GM20000 (cell line): ENCODE measurements at places on chromosomes 4 and X.

DNA sequence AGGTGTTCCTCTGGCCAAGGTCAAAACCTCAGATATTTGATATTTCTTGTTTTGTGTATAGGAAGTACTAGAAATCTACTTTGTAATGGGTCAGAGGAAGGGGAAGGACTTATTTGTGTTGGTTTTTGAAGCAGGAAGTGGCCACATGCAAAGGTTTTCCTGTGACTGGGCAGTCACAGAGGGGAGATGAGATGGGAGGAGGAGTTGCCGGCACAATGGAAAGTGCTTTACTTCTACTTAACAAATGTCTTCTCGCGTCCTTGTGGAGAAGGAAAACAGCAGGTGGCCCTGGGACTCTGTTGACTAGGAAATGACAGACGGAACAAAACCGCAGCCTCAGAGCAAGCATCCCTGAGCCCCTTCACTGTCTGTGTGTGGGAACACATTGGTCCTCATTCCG lies 46.6 kb downstream of the SHROOM2 start:
- peak; percentile 11 for DNase-seq

- peak; percentile 85 for DNase-seq
These were observed 9.4 kb downstream of the UVSSA start for GRCh38 chr4:1356181-1356998.

DNA sequence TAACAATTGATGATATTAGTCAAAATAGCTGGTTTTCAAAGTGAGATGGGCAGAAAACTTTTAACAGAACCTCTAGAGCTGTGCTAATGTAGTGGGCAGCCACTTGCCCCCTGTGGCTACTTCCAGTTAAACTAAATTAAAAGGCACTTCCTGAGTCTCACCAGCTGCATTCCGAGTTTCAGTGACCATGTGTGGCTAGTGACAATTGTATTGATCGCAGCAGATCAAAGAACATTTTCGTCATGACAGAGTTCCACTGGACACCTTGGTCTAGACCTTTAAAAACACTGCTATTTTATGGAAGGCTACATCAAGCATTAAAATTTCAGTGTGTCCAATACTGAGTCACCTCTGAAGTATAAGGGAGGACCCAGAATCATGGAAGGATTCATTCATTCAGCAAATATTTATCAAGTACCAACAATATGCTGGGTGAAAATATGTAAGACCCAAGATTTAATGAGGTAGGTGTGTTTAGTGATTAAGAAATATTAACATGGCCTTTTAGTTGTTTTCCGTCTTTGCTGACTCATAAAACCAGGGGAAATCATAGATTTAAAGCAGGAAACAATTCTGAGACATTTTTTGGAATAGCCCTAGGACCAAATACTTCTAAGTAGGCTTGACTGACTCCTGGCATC lies 5.1 kb upstream of the FAT1 start:
- DNase-seq = no peak

GRCh38 chr4:165851256-165851655 lies 21.8 kb upstream of the TLL1 start:
- DNase-seq = no peak

GRCh38 chrX:93242897-93243296 lies 430.5 kb downstream of the NAP1L3 start:
- no peak for DNase-seq

GRCh38 chr4:151488968-151489367 lies 80.0 kb downstream of the FHIP1A start:
- no peak for DNase-seq

GRCh38 chr4:34767407-34767806 lies 1476.9 kb downstream of the ARAP2 start:
- no peak for DNase-seq

GRCh38 chrX:1492421-1493012 lies 39.8 kb upstream of the ASMTL start:
- no peak for DNase-seq

DNA sequence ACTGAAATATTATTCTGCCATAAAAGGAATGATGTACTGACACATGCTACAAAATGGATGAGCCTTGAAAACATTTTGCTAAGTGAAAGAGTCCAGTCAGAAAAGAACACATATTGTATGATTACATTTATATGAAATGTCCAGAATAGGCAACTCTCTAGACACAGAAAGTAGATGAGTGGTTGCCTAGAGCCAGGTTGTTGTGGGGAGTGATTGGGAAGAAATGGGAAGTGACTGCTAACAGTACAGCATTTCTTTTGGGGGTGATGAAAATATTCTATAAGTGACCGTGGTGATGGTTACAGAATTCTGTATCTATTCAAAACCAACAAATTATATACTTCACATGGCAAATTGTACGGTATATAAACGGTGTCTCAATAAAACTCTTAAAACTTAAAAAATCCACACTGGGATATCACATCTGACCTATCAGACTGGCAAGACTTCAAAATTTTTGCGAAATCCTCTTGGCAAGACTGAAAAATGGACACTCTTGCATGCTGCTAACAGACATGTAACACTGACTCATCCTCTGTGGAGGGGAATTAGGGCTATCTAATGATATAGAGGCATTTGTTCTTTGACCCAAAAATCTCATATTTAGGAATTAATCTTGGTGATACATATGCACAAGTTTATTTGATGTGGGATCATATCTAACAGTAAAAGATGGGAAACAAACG lies 71.8 kb downstream of the FAM13A start:
- no peak for DNase-seq

DNA sequence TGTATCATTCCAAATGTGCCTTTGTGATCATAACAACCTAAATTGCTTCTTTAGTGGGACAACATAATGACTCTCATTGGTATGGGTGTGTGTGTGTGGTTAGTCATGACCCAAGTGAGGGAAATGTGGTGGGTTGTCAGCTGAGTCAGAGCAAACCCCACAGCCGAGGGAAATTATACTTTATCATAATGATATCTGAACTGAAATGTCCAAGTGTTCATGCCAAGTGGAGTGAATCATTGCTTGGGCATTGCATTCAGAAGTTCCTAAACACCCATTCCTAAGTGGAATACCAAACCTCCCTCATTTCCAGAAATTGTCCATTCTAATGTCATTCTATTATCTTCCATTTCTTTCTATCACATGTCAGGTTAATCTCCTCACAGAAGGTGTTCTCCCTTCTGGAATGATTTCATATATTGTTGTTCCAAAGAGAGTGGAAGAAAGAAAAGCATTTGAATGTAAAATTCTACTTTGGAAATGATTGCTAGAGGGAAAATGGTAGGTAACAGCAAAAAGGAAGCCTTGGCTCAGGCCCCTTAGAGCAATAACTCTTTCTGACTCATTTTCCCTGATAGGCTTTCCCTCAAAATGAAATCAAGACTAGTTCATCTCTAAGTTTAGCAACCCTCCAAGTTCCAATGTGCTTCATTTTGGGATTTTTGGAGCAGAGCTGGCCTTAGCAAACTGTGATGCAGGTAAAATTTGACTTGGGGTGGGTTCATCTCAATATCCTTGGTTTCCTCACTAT lies 230.7 kb upstream of the KCNIP4 start:
- no peak for DNase-seq

- DNase-seq = no peak
These were observed 202.2 kb downstream of the TRIML1 start for GRCh38 chr4:188341428-188341827.

DNA sequence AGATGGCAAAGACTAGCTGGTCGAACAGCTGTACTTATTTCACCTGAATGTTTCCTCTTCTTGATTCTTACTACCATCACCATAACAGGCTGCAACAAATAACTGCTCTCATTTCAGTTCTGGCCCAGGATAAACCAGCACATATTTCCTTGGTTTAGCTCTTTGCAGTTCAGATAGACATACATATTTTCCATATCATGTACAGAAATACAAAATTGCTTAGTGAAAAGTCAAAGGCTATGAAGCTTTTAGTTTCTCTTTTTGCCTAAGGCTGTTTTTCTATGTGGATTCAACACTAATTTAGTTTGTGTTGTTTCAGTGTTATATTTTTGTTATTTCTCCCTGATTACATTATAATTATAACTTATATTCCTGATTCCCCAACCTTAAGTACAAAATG lies 103.6 kb upstream of the BMP3 start:
- no peak for DNase-seq

DNA sequence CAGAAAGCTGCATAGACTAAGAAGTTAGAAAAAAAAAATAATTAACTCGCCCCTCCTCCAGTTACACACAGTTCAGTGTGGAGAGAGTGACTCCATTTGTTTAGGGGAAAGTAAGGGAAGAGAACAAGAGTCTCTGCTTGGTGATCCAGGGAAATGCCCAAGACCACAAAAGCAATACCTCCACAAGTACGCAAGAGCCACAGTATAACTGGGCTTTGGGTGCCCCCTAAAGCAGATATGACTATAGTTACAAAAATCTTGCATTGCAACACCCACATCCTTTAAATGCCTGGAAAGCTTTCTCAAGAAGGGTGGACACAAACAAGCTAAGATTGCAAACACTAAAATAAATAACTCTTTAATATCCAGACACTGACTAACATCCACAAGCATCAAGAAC lies 164.2 kb upstream of the NRK start:
- no peak for DNase-seq

GRCh38 chrX:9542106-9542760 lies 77.4 kb downstream of the TBL1X start:
- no peak for DNase-seq

DNA sequence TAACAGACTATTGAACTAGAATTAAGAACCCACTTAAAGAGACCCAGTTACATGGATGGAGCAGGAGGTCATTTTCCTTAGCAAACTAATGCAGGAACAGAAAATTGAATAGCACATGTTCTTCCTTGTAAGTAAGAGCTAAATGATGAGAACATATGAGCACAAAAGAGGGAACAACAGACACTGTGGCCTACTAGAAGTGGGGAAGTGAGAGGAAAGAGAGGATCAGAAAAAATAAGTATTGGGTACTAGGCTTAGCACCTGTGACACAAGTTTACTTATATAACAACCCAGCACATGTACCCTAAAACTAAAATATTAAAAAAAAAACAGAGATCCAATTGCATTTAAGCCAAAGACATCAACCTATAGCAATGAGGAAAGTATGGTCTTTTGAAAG lies 26.2 kb downstream of the ARAP2 start:
- no peak for DNase-seq

DNA sequence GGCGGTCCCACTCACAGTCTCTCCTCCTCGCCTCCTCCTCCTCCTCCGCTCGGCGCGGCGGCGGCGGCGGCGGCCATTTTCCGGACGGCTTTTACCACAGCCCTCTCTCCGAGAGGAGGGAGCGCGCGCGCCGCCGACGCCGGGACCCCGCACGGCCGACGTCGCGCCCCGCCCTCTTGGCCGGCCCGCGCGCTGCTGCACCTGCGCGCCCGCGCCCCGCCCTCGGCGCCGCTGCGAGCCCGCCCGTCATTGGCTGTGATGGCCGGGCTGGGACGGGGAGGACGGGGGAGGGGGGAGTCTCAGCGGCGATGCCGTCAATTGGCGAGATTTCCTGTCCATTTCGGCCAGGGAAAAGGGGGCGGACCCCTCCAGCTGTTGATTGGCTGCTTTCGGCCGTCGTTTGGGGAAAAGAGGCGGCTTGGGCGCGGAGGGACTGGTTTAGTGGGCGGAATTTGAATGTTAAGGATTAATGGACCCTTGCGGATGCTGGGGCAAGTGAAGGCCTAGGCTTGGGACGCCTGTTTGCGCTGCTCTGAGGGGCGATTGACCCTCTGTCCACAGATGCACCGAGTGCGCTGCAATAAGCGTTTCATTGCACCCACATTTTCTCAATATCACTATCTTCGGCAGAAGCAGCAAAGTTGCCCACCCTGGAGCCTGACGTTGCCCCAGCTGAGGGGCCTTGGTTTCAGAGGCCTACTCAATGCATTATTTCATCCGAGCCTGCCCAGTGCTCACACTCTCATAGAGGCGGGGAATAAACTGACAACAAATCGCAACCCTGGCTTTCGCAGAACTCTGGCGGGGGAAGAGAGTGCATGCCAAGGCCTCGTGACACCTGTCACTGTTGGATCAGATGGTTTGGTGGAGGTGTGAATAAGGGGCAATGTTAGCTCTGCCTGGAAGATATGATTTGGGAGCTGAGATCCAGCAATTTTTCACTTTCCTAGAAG lies at the start of gene MECP2:
MECP2 (minus strand) TSS at position 129 of the 953 bp plus-strand sequence.
- DNase-seq = peak; percentile 95

- DNase-seq = peak; percentile 10
These were observed 158.8 kb downstream of the ADGRA3 start for GRCh38 chr4:22356987-22357596.

- no peak for DNase-seq
These were observed 99.1 kb upstream of the CBR4 start for GRCh38 chr4:169109035-169109675.

DNA sequence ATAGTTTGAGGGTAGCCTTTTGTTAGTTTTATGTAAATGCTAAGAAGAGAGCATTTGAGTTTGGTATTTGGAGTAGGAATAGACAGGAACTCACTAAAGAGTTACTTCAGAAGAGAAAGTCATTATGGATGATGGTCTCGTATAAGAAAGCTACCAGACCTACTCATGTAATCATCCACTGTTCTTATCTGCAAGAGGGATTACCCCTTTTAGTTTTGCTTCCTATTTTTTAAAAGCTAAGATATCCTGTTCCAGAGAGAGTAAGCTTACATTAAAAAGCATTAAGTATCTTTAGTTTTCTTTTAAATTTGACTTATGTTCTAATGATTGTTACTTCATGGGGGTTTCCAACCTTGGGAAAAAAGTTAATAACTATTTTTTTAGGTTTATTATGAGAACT lies 12.5 kb upstream of the ART3 start:
- DNase-seq = peak; percentile 46

DNA sequence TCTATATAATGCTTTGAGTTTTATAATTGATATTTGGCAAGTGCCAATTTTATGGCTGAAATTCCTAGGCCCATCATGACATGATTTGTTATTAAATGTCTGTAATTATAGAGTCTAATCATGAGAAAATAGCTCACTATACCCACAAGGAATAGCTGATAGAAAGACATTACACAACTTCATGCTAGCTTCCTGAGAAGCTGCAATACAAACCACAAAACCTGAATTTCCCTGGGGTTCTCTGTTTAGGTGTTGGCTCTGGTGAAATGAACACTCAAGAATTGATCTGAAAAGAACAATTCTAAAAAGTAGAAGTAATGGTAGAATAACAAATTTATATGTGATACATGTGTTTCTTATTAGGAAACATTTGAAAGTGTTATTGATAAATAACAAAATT lies 169.6 kb downstream of the GASK1B start:
- no peak for DNase-seq

- no peak for DNase-seq
These were observed 46.5 kb downstream of the REPS2 start for GRCh38 chrX:16992951-16993350.

- DNase-seq = no peak
These were observed 319.3 kb upstream of the GRID2 start for GRCh38 chr4:91984466-91984865.

DNA sequence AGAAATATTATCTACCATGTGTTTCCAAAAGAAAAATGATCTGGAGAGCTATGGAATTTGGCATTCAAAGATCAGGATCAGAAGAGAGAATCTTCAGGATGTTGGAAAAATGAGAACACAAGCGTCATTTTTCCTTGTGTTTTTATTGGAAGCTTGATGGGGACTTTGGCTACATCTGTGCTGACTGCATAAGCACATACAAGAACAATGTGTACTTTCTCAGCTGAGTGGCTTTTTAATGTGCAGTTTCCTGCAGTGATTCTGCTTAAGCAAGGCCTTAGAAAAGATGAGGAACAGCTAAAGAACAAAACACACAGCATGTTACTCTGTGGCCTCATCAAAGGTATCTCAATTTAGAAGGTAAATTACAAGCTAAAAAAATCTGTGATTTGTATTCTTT lies 1039.9 kb downstream of the GLUD2 start:
- no peak for DNase-seq

- DNase-seq = no peak
These were observed 490.2 kb downstream of the RAB28 start for GRCh38 chr4:12993923-12994322.
